Stimulated activated CD8-positive, alpha-beta memory T cell treated with anti-CD3 and anti-CD28 coated beads, Interleukin-4, amount 100 ng/mL, for 48 hours (primary cell): ENCODE measurements at places on chromosomes 11 and 22.
A peak's percentile ranks its signal among the peaks of the same experiment; 100 is the strongest.

GRCh38 chr22:39715778-39716495 lies 145.4 kb downstream of the CACNA1I start:
- DNase-seq: no peak

DNA sequence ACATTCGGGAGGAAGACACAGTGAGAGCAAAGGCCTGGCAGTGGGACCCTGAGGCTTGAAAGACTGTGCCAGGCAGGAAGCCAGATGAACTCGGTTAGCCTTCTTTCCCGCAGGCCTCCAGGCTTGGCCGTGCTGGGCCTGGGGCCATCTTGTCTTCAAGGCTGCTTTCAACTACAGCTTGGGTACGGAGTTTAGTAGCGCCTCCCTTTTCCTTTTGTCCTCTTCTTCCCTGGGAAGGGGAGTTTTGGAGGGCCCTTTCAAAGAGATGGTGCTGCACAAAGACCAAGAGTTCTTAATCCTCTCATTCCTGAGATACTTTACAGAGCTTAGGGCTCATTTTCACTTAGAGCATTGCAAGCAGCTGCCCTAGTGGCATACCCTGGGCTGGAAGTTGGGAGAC lies 87.5 kb downstream of the TP53I11 start:
- no peak for DNase-seq

GRCh38 chr11:72753341-72754148 lies 1.3 kb upstream of the ARAP1 start:
- DNase-seq: no peak

DNA sequence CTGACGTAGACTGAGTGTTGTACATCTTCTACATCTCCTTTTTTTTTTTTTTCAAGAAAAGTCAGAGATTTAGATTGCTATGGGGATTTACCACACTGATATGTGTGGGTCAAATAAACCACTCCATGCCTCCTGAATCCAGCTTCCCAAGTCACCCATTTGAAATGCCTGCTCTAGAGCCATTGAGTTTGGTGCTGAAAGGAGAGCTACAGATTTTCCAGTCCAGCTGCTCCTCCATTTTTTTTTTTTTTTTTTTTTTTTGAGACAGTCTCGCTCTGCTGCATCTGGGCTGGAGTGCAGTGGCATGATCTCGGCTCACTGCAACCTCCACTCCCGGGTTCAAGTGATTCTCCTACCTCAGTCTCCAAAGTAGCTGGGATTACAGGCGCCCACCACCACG lies 115.2 kb upstream of the TIMP3 start:
- DNase-seq: no peak

DNA sequence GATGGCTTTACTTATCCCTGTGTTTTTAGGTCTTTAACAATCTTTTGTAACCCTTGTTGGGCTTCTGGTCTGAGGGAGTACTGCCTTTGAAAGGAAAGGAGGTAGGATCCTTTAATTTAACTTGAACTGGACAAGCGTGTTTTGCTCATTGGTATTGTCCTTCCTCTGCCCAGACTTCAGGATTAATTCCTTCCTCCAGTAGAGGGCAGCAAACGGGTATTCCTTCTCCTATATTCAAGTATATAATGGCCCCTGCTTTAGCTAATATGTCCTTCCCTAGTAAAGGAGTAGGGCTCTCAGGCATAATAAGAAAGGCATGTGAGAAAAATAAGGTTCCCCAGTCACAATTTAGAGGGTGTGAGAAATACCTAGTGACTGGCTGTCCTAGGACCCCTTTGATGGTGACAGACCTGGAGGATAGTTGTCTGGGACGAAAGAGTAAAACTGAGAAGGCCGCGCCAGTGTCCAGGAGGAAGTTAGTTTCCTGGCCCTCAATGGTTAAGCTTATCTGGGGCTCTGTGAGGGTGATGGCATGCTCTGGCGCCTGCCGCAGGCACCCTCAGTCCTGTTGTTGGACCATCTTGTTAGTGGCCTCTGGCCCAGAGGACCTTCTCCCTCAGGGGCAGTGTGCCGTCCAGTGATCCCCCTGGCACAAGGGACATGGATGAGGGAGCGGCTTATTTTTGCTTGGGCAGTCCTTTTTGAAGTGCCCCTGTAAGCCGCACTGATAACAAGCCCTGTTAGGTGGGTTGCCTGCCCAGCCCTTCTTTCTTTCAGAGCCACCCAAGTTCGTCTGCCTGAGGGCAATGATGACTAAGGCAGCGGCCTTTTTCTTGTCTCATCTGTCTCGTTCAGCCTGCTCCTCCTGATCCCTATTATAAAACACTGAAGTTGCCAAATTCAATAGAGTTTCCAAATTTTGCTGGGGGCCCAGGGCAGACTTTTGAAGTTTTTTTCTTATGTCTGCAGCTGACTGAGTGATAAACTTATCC lies 51.8 kb downstream of the C11orf71 start:
- DNase-seq: peak; percentile 34

DNA sequence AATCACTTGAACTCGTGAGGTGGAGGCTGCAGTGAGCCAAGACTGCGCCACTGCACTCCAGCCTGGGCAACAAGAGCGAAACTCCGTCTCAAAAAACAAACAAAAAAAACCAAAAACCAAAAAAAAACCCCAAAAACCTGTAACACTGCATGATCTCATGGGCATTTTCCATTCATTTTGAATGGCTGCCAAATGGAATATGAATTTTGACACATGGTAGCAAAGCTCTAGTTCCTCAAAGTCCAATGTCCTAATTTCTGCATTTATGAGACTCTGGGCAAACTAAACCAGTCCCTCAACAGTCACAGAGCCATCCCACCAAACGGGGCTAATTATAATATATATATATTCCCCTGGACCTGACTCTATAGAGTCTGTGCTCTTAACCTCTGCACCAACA lies 61.8 kb downstream of the SGSM3 start:
- DNase-seq: no peak

- no peak for DNase-seq
These were observed 11.3 kb downstream of the GGTLC2 start for GRCh38 chr22:22655452-22656290.

DNA sequence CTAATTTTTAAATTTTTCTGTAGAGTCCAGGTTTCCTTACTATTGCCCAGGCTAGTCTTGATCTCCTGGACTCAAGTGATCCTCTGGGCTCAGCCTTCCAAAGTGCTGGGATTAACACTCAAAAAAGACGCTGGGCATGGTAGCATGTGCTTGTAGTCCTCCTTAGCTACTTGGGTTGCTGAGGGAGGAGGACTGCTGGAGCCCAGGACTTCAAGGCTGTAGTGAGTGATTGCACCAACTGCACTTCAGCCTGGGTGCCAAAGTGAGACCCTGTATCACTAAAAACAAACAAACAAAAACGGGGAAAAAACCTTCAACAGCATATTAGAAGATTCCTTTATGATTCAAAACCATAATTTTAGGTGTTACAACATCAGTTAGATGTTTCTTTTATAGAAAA lies 44.6 kb downstream of the RSF1 start:
- DNase-seq: no peak

- DNase-seq: no peak
These were observed 158.0 kb downstream of the DSCAML1 start for GRCh38 chr11:117638911-117639543.

DNA sequence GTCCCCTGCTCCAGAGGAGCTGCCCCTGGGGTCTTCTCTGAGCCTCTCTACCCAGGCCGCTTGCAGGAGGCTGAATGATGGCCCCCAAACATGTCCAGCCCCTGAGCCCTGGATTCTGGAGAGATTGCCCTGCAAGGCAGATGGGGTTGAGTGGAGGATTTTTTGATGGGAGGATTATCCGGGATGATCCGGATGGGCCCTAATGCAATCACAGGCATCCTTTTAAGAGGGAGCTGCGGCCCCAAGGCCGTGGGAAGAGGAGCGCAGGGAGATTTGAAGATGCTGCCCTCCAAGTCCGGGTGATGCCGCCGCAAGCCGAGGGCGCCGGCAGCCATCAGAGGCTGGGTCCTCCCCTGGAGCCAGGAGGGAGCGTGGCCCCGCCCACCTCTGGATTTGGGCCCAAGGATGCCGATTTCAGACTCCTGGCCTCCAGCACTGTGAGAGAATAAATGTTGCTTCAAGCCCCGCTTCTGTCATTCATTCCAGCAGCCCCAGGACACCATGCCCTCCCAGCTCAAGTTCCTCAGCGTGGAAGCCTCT lies 66.0 kb downstream of the WNT7B start:
- no peak for DNase-seq
